ENCODE measurements at places on chromosomes 16 and 17.

DNA sequence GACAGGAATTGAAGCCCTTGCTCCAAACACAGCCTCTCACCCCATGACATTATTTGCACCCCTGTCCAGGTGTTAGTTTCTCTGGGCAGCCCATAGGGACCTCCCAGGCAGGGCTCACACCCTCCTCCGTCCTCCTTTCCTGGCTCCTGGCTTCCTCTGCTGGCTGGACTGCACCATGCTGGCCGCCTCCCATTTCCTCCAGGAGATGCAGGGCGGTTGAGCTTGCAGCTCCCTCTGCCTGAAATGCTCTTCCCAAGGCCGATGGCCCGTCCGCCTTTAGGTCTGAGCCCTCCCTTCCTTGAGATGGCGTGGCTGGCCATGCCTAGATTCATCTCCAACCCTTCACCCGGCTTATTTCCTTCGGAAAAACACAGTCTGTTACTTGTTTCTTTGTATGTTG is 334.8 kb downstream of the SNX29 start:
- no peak for DNase-seq

DNA sequence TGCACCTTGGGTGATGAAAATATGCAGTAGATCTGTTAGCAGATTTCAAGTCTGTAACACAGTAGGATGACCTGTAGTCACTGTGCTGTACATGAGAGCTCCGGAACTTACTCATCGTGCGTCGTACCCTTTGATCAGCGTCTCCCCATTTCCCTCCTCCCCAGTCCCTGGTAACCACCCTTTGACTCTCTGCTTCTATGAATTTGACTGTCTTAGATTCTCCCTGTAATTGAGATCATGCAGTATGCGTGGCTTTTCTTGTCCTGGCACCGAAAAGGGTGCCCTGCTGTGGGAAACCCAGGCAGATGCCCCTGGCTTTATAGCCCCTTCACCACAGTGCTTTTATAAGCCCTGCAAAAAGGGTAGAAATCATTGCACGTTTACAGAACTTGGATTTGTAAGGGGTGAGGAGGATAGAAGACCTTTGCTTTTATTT is 20.5 kb downstream of the CLEC16A start:
- DNase-seq = no peak

DNA sequence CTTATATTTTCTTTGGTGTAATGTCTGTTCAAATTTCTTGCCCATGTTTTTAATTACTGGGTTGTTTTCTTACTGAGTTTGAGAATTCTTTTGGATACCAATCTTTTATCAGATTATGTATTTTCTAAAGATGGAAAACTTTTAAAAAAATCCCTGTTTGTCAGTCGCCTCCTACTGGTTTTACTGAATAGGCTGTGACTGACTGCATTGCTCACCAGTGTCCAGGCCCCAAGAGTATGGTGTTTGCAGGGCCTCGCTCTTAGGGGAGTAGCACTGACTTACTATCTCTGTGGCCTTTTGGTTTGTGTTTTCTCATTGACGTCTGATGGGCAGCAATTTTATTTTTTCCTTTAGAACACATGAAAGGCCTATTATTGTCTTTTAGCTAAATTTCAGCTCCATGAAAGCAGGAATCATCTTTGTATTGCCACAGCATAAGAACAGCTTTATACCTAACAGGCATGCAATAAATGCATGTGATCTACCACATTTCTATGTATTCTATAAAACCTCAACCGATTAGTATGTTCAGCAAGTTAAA is 188.4 kb downstream of the AATF start:
- DNase-seq = no peak

DNA sequence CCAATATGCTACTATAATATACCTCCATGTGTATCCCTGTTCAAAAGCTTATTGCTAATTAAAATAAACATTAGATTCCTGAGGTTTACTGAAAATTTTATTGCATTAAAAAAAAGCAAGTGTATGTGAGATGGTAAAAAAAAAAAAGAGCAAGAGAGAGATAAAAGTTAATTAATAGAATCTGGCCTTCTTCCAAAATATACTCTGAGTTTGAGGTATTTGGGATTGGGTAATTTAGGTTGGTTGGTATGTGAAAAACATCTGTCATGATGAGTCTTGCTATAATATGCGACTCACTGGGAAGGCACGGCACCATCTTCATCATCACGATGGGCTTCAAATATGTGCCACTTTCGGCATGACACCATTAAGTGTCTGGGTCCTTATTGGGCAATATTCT is 711.1 kb upstream of the SOX9 start:
- no peak for DNase-seq

- no peak for DNase-seq
These were observed 8.7 kb upstream of the PRKCB start for GRCh38 chr16:23827057-23827456.

DNA sequence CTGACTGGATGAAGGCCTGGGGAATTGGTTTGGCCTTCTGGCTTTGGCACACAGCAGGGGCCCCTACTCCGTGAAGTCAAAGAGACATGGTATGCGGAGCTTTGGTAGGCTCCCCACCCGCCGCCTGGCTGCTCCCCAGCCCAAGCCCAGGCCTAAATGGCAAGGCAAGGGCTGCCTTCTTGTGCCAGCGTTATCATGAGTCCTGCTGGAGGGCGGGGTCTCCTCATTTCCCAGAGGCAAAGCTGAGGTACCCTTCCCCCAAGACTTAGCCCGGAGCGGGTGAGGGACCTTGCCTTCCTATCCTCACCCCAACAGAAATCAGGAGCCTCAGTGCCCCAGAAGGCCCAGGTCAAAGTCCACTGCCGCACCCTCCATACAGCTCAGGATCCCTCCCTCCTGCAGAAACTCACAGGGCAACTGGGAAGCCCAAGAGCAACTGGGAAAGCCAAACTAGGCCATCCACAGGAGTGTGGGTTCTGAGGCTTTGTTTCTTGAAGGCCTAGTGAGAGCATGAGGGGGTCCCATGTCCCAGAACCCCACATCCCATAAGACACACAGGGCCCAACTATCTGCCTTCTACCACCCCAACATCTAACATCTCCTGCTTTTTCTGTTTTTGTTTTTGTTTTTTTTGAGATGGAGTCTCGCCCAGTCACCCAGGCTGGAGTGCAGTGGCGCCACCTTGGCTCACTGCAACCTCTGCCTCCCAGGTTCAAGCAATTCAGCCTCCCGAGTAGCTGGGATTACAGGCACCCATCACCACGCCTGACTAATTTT is 9.3 kb downstream of the PGAP3 start:
- no peak for DNase-seq

DNA sequence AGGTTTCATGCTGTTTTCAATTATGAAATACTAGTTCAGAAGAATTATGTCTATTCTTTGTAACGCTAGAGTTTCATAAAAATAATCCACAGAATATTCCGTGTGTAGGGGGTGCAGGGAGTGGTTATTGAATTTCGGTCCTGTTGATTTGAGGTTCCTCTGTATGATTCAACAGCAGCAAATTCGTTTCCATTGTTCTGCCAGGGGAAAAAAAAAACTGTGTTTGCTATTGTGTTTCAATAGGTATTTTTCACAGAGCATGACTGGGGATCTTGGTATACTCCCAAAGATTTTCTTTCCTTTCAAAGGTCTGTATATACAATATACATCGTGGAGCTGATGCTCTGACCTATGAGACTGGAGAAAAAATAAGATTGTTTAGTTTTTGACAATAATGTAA is 15.8 kb downstream of the SHISA9 start:
- no peak for DNase-seq

DNA sequence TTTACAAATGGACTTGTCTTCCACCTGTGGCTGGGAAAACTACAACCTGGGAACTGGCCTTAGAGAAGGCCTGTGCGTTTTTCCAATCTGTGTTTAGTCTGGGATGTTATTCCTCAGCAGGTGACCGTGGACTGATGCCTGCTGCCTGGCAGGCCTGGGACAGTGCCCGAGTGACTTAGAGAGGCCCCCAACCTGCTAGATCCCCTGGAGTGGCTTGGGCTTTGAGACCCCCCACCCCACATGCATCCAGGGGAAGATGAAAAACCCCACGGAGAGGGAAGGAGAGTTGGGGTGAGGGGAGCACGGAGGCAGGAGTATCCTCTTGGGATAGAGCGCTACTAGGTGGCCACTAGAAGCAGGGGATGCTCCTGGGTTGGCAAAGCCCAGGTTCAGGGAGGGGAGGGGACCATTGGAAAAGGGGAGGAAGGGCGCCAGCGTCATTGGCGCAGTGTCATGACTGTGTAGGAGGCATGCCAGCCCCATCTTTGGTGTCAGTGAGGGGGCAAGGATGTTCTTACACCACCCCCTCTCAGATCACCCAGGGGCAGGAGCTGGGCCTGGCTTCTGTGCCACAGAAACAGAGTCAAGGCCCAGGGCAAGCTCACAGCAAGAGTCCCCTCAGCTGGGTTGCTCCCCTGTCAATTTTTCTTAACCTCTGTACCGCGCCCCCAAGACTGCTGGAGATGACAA is 54.1 kb downstream of the MEAK7 start:
- DNase-seq = peak; percentile 48

- no peak for DNase-seq
These were observed 538.7 kb upstream of the HSBP1 start for GRCh38 chr16:83269048-83269447.

GRCh38 chr17:63967953-63968352 is 4.8 kb downstream of the SCN4A start:
- DNase-seq = no peak

- DNase-seq = no peak
These were observed 28.5 kb upstream of the EFCAB13 start for GRCh38 chr17:47295037-47295873.

GRCh38 chr17:28501421-28502284 is 4.5 kb upstream of the FOXN1 start:
- no peak for DNase-seq

DNA sequence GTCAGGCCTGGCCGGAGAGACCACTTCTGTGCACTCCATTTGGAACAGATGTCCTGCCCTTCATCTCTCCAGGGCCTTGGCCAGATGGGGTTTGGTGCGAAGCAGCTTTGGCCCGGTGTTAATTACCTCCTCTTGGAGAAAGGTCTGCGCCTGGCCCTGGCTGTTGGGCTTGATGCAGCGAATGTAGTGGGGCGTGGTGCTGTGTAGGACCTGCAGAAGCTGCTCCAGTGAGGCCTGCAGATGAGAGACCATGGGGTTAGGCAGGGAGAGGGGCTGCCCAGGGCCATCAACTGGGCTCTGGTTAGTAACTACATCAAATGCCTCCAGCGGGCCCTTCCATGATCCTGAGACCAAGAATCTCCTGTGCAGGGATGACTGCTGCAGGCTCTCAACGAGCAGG is 18.7 kb downstream of the ZNHIT3 start:
- DNase-seq = no peak

- no peak for DNase-seq
These were observed 52.0 kb downstream of the LDHD start for GRCh38 chr16:75064403-75065148.

- no peak for DNase-seq
These were observed 57.3 kb downstream of the EPN2 start for GRCh38 chr17:19294443-19294842.

- no peak for DNase-seq
These were observed 98.4 kb upstream of the PLCG2 start for GRCh38 chr16:81680444-81681275.

DNA sequence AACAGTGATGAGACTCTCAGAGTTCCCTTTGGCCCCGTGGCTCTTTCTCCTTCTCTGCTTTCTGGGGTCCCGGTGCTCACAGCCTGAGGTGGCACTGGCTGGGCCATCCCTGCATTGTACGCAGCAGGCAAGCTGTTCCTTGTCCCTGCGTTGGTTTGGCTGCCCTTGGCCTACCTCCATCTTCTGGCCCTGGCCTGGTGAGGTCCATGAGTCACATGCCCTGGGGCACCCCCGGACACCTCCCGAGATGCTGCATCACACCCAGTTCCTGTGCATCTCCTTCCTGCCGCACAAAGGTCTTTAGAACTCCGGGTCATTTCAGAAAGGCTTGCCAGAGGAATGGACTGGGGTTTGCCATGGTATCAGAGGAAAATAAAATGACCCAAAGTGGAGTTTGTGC is 9.5 kb downstream of the SULT1A2 start:
- DNase-seq = no peak

GRCh38 chr16:55711959-55712876 is 56.4 kb downstream of the SLC6A2 start:
- peak; percentile 74 for DNase-seq

DNA sequence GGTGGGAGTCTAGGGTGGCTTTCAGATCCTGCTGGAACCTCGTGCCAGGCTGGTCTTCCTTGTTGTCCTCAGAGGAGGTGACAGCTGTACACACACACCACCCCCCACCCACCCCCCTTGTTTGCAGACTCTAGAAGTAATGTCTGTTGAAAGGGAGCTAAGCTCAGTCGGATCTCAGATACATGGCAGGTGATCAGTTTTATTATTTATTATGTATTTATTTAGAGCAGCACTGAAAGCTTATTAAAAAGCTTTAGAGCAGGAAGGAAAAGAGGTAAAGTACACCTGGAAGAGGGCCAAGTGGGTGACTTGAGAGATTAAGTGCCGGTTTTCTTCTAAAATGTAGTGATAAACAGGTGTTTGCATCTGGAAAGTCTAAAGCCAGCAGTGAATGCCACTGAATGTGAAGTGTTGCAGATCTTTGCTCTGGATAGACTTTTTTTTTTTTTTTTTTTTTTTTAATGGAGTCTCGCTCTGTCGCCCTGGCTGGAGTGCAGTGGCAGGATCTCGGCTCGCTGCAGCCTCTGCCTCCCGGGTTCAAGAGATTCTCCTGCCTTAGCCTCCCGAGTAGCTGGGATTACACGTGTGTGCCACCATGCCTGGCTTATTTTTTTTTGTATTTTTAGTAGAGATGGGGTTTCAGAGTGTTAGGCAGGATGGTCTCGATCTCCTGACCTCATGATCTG is 40.2 kb downstream of the FOXK2 start:
- DNase-seq = no peak

GRCh38 chr16:4409081-4409932 is 7.1 kb downstream of the CORO7 start:
- no peak for DNase-seq

DNA sequence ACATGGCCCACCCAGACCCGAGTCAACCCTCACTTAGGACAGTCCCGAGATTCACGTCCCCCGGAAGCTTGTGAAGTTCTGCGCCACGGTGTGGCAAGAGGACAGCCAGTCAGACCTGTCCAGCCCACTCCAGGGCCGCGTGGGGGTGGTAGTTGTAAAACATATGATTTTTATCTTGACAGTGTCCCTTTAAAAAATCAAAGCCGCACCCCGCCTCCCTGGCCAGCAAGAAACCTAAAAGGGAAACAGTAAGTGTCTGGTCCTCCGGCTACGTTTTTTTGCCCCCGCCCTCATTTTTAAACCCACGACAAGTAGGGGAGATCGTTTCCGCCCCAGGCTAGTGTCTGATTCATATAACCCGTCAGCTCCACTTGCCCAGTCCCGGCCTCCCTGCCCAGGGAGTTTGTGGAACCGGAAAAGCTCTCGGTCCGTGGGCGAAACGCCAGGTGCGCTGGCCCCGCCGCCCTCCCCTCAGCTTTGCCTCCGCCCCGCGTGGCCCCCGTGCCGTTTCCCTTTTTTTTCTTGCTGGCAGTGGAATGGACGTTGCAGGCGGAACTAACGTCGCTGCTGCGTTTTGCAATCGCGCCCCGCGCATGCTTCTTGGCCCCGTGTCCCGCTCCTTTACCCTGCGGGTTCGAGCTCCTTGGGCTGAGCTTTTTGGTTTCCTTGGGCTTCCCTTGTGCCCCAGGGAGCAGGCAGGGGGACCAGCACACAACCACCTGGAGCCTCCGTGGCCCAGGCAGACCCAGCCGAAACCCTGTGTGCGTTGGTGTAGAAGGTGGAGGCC is 13.3 kb upstream of the NUDT16L1 start:
- DNase-seq = peak; percentile 87

- no peak for DNase-seq
These were observed 3.2 kb downstream of the TERB1 start for GRCh38 chr16:66798161-66798560.
